ENCODE measurements at places on chromosomes 12 and 14.

- DNase-seq, result no peak
Measured at GRCh38 chr12:32508626-32509025, 109.3 kb downstream of the FGD4 start.

- no peak for DNase-seq
Measured at GRCh38 chr14:22596354-22596879, 1.7 kb upstream of the ABHD4 start.

DNA sequence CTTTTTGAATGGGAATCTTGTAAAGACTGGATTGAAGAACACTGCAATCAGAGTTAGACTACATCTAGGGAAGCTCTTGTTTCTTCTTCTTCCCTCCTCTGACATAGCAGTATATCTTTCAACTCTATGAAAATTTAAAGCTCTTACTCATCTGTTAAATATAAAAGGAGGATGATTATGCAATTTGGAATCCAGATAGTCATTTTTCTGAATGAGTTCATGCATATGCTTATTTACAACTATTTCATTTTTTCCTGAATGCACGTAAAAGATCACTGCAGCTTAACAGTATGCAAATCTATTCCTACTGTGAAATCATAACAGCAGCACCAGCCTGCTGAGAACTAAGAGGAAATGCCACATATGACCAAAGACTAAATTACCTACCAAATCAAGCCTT lies 133.5 kb upstream of the TMCC3 start:
- no peak for DNase-seq

- DNase-seq, result no peak
Measured at GRCh38 chr12:98217257-98217656, 298.1 kb upstream of the TMPO start.

DNA sequence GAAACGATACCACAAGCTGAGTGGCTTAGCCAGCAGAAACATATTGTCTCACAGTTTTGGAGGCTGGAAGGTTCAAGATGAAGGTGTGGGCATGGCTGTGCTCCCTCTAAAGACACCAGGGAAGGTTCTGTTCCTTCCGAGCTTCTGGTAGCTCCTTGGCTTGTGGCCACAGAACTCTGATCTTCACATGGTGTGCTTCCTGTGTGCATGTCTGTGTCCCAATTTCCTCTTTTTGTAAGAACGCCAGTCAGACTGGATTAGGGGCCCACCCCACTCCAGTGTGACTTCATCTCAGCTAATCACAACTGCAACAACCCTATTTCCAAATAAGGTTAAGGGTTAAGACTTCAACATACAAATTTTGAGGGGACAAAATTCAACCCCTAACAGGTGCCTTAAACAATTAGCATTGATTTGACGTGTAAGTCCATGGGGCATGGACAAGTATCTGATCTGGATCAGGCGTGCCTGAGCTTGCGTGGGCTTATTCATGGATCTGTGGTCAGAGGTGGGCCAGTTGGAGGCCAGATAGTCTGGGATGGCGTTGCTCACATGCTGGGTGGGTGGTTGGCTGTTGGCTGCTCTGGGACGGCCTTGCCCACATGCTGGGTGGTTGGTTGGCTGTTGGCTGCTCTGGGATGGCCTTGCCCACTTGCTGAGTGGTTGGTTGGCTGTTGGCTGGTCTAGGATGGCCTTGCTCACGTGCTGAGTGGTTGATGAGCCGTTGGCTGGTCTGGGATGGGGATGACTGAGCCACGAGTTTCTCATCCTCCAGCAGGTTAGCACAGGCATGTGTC lies 88.5 kb downstream of the LGMN start:
- no peak for DNase-seq

DNA sequence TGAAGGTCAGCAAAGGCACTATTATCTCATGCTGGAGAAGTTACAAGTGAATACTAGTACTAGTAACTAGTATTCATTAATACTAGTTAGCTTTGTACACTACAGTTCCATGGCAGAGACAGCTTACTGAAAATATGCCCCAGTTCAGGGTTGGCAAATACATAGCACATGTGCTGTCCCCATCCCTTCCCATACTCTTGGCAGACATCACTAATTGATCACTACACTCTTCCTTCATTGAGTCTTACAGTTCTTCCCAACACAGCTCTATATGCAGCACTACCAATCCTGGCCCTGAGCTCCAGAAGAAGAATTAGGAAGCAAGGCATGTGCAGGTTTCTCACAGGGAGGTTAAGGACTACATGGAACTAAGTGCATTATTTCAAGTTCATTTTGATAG lies 168.3 kb upstream of the EEA1 start:
- no peak for DNase-seq

DNA sequence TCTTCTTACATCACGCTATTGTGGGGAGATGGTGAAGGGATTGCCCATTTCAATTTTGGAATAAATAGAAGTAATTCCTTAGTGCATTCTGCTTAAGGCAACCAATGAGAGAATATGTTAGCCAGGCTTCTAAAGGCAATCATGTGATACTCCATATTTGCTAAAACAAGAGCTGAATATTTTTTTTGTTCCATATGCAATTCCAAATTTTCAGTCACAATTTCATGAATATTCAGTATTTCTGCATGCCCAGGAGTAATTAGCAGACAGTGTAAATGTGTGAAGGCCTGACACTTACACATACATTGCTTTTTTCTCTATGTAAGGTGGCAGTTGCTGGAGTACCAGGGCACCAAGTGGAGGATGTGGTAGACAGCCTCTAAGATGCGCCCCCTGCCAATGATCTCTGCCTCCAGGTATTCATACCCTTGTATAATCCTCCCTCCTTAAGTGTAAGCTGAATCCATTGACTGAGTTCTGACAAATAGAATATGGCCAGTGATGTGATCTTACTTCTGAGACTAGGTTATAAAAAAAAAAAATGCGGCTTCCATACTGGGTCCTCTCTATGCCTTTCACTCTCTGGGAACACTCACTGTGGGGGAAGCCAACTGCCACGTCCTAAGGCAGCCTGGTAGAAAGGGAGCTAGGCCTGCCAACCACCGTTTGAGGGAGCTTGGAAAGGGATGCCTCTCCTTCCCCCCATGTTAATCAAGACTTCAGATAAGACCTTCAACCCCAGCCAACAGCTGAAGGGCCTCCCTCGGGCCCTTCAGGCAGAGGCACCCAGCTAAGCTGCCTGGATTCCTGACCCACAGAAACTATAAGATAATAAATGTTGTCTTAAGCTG lies 62.7 kb upstream of the PTGR2 start:
- no peak for DNase-seq

- no peak for DNase-seq
Measured at GRCh38 chr14:78242086-78242485, 71.9 kb downstream of the NRXN3 start.

- DNase-seq, result no peak
Measured at GRCh38 chr12:130476451-130477135, 138.9 kb downstream of the PIWIL1 start.

GRCh38 chr14:100673085-100673806 lies 53.4 kb upstream of the DLK1 start:
- no peak for DNase-seq

DNA sequence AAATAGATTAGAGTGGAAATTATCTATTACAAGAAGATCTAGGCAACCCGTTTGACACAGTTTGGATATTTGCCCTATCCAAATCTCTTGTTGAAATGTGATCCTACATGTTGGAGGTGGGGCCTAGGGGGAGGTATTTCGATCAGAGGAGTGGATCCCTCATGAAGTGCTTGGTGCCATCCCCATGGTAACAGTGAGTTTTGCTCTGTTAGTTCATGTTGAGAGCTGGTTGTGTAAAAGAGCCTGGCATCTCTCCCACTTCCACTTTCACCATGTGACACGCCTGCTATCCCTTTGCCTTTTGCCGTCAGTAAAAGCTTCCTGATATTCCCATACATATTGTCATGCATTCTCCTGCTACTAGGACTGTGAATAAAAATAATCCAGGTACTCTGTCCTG lies 66.4 kb upstream of the FLRT2 start:
- no peak for DNase-seq

DNA sequence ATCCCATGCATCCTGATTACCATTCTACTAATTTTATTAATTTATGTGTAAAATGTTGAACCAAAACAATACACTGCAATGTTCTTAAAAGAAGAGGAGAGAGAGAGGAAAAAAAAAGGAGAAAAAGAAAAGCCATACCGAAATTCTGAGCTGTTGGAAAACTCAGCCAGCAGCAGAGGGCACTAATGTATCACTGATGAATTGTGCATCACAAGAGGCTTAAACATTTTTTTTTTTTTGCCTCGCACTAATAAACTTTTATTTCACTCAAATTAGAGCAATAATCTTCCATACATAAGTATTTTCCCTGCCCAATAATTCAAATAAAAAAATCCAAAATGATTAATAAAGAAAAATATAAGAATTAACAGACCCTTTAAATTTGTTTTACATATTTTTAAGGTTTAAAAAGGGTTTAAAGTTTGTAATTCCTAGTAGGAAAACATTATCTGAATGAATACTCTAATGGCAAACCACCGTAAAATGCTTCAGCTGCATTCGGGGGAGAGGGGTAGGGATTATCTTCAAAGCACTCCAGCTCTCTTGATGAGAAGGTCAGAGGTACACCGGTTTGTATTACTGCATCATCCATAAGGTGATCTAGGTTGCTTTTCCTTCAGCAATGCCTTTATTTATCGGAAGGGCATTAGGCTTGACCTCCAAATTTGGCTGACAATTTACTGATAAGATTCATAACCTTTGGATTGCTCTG lies 41.9 kb downstream of the ATP23 start:
- no peak for DNase-seq

DNA sequence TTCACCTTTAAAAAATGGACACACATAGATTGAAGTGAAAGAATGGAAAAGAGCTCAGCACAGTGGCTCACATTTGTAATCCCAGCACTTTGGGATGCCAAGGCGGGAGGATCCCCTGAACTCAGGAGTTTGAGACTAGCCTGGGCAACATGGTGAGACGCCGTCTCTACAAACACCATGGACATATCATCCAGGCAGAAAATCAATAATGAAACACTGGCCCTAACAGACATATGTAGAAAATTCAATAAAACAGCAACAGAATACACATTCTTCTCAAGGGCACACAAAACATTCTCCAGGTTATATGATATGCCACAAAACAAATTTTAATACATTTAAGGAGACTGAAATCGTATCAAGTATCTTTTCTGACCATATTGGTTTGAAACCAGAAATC lies 7.4 kb downstream of the WASHC3 start:
- DNase-seq, result no peak

GRCh38 chr14:70827347-70827746 lies 18.0 kb upstream of the MAP3K9 start:
- no peak for DNase-seq

- DNase-seq, result no peak
Measured at GRCh38 chr14:77272261-77272660, 1.3 kb upstream of the NGB start.

DNA sequence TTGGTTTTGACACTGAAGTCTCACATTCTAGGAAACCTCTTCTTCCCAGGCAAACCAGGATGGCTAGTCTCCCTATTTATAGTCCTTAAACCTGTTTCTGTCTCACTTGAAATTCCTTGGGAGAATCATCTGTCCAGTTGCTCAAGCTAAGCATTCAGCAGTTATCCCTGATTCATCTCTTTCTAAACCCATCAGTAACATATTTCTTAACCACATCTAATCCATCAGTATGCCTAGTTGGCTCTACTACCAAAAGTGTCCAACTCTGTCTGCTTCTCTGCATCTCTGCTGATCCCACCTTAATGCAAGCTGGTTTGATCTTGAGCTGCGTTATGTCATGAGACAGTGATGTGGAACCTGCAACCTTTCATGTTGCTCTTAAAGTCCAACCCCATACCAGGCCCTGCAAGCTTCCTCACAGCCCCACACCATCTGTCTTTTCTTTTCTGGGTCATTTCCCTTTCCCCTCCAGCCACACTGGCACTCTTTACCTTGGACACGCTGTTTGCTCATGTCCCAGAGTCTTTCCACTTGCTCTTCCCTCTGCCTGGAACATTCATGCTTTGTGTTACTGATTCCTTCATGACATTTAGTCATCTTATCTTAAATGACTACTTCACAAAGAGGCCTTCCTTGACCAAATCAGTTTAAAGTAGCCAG lies 380.8 kb upstream of the RGS6 start:
- DNase-seq, result no peak

GRCh38 chr14:28102814-28103213 lies 663.8 kb upstream of the FOXG1 start:
- DNase-seq, result no peak

GRCh38 chr14:78968265-78968664 lies 798.1 kb downstream of the NRXN3 start:
- no peak for DNase-seq

DNA sequence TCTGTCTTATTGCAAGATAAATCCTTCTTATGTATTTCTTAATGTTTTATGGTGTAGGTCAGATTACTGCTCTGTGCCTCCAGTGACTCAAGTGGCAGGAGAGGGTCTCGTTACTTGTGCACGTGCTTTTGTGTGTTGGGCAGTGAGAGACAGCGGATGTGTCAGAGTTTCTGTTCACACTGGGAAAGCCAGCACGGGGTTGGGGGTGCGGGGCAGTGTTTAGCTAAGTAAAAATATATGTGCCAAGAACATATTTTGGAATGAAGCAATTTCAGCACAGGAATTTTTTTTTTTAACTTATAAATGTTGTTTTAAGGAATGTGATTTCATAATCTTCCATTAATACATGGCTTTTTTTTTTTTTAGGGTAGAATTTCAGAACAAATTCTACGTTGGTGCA lies 4.5 kb upstream of the DNAH10 start:
- DNase-seq, result no peak

GRCh38 chr12:27208414-27208750 lies 35.7 kb upstream of the STK38L start:
- DNase-seq, result no peak

DNA sequence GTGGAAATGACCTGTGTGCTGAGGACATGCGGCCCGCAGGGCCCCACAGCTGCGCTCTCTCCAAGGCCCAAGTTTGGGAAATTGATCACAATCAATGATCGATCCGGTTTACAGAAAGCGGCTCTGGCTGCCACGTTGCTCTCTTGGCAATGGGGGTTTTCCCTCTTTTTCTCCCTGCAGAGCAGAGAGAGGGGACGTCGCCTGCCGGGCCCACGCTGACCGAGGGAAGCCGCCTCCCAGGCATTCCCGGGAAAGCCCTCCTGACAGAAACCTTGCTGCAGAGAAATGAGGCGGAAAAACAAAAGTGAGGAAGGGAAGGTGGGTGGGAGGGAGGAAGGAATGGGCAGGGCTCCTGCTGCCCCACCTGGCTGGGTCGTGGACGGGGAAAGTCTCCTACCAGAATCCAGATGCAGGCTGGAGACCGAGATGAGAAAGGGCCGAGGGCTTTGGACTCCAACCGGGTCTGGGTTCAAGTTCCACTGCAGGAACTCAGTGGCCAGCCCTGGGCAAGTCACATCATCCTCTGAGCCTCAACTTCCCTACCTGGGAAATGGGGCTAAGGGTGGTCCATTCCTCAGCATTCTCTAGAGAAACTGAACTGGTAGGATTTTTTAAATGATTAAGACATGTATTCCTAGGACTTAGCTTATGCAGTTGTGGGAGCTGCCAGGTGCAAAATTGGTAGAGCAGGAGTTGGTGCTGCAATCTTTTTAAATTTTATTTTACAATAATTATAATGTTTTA lies 75.5 kb downstream of the PHETA1 start:
- no peak for DNase-seq

GRCh38 chr14:35405304-35405996 lies 901 bp upstream of the NFKBIA start:
- no peak for DNase-seq

GRCh38 chr12:109946505-109946904 lies 46.4 kb downstream of the TCHP start:
- DNase-seq, result no peak

GRCh38 chr12:16325426-16325825 lies 22.0 kb upstream of the MGST1 start:
- DNase-seq, result no peak

- DNase-seq, result no peak
Measured at GRCh38 chr14:31205681-31206535, 1.7 kb downstream of the HECTD1 start.
